ENCODE measurements at places on chromosomes 4 and X.

DNA sequence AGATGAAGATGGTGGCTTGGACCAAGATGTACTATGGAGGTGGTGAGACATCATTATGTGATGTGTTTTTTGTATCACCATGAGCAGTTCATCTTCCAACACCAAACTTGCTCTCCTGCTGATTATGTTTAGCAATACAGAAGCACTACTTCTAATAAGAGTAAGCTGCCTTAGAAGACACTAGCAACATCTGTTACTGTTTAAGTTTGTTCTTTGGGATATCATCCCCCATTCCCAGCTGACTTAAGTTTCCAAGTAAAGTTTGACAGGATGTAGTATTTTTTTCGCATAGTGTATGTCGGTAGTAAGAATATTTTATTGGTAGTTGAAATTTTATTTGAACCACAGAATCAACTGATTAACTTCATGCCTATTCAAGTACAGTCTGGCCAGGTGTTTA, 123.5 kb upstream of the BMPR1B start:
- DNase-seq: no peak

DNA sequence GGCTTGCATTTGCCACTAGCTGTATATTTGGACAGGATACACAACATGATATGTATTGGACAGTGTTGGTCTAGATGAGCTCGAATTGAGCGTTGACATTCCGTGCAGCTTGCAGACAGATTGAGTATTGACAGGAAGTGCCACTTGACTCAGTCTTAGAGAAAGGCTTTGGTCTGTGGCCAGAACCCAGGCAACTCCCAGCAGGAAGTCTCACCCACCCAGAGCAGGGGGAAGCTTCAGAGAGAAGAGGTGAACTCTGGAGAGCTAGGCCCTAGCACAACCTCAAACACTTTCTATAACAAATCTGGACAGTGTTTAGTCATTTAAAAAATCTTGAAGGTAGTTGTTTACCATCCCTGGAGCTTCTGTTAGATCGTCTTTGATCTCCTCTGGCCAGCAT, 280.5 kb downstream of the FBXW7 start:
- no peak for DNase-seq

- DNase-seq: no peak
Observed at GRCh38 chr4:172982151-172982590, 186.4 kb upstream of the GALNT7 start.

GRCh38 chr4:75235359-75235951, 278.7 kb downstream of the RCHY1 start:
- DNase-seq: no peak

Measured in stimulated activated CD4-positive, alpha-beta T cell treated with anti-CD3 and anti-CD28 coated beads, Interleukin-1b, Interleukin-23, amount 100 ng/mL, for 1 hour (primary cell).